NCI-H1092 treated with DMSO at 0.1 percent for 48 hours (cell line): ENCODE measurements at places on chromosomes 12 and 14.
A peak's percentile ranks its signal among the peaks of the same experiment; 100 is the strongest.

DNA sequence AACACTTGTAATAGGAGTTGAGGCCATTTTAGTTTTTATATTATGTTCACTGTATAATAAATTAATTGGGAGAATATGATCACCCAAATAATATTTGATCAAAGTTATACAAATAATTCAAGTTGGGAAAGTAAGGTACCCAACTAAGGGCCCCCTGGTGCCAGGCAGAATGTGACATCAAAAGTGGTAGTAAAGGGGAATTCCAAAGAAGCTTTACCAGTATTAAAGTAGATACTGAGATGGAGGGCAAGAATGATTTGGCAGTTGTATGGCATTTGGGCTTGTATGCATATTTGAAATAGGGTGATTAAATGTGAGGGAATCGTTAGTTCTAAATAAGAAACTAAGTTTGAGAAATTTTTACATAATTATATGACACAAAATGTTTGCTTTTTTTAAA lies 17.7 kb downstream of the GXYLT1 start:
- no peak for DNase-seq

GRCh38 chr12:8907513-8907912 lies 6.8 kb upstream of the PHC1 start:
- DNase-seq, result no peak

- DNase-seq, result peak; percentile 5
Observed at GRCh38 chr12:108570743-108571608, 8.6 kb downstream of the ISCU start.

GRCh38 chr12:42262271-42262670 lies 24.2 kb upstream of the YAF2 start:
- DNase-seq, result no peak

DNA sequence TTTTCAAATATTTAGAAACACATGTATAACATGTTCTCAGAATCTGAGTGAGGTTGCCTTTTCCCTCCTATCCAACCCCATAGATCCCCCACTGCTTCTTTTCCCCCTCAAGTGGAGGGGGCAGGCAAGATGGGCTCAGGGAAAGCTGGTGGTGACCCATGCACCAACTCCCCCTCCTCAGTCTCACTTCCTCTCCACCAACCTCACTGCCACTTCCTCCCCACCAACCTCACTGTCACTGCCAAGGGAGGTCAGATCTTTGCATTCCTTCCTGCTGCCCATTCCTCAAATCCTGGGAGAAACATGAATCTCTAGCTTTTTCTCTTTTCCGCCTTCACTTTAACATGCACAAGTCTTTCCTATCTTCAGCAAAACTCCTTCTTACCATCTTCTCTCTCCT lies 48.7 kb downstream of the SPTB start:
- no peak for DNase-seq

GRCh38 chr14:76352639-76353281 lies 23.2 kb upstream of the ESRRB start:
- DNase-seq, result peak; percentile 66

- no peak for DNase-seq
Observed at GRCh38 chr14:72033365-72033764, 101.1 kb downstream of the RGS6 start.

DNA sequence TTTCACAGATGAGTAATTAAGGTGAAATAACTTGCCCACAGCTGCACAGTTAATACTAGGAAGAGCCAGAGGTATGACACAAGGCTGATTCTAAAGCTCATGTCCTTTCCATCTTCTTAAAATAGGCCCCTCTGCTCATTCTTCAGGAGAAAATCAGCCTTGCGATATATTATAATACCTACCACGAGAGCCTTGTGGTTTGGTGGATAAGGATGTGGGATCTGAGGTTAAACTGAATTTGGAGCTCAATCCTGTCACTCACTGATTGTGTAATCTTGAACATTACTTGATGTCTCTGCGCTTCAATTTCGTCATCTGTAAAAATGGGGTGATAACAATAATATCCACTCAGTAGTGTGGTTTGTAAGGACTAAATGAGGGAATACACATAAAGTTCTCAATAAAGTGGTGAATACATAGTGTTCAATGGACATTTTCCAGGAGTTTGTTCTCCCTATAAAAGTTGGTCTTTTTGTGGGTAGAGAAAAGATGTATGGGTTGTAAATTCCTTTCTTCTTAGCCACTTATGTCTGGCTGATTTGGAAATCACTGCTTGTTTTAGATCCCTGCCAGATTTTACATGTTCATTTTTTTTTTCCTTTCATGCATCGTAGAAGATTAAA lies 25.1 kb upstream of the ATP2B1 start:
- no peak for DNase-seq

DNA sequence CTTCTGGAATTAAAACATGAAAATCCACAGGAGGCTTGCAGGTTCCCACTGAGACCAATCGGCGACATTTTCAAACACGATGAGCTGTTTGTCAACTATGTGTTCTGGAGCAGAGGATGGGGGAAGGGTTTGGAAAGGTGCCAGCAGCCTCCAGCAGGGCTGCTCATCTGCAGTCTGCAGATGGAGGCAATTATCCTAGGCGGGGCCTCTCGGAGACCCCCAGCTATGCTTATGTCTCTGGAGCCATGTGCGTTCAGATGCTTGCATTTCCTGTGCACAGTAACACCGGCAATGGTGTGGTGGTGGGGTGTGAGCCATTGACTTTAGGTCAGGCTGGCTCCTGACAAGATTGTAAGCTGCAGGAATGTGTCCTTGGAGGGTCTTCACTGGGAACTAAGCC lies 51.7 kb downstream of the RPH3A start:
- peak; percentile 26 for DNase-seq
